ENCODE measurements at places on chromosomes 7 and 10.
A peak's percentile ranks its signal among the peaks of the same experiment; 100 is the strongest.

- peak; percentile 91 for DNase-seq
Measured at GRCh38 chr7:27740449-27741086, 606 bp downstream of the TAX1BP1 start.

- DNase-seq = no peak
Measured at GRCh38 chr10:106341356-106341755, 823.1 kb downstream of the SORCS1 start.

GRCh38 chr10:5534880-5535856, 10.4 kb downstream of the CALML3 start:
- DNase-seq = no peak

- no peak for DNase-seq
Measured at GRCh38 chr7:26160896-26161295, 8.9 kb downstream of the NFE2L3 start.

- no peak for DNase-seq
Measured at GRCh38 chr10:74096777-74097176, 53.9 kb downstream of the AP3M1 start.

GRCh38 chr7:137404660-137405317, 61.3 kb upstream of the PTN start:
- no peak for DNase-seq

GRCh38 chr7:90474284-90475210, 5.1 kb downstream of the PTTG1IP2 start:
- no peak for DNase-seq

GRCh38 chr7:112122798-112123197, 83.4 kb downstream of the DOCK4 start:
- no peak for DNase-seq

All from Right ventricle myocardium inferior (tissue), 1 donor.